ENCODE measurements at places on chromosomes 4 and X.

DNA sequence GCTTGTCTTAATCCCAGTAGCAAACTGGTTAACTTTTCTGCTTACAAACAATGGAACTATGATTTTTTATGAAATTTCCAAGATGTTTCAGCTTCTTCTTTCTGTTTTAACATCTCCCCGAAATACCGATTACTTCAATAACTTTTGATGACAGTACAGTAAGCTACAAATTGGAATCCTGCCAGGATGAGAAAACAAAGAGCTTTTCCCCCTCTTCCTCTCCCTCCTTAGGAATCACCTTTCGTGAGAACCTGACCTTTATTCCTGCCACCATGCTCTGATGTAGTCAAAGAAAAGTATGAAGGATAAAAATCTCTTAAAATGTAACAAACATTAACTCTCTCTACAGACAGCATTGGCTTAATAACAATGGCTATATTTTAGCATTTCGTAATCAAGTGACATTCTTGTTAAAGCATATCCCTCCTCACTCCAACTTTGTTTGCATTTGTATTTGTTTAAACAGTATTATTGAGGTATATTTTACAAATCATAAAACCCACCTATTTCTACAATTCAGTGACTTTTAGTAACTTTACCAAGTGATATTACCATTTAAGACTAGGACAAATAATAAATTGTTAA is 148.7 kb upstream of the NAP1L5 start:
- no peak for DNase-seq

DNA sequence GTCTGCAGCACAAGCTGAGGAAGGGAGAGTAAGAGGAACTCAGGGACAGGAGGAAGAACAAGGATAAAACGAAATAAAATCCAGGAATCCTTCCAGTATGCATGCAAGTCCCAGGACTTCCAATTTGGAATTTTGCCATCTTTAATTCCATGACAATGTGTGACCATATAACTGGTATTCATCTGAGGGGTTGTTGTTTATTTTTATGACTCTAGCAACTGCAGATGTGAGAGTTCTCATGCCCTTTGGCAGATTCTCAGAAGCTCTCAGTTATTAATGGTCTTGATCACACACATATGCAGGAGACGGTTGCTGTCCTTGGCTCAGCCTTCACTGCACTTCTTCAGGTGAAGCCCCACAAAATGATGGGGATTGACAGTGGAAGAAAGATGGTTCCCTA is 148.2 kb downstream of the SMIM20 start:
- DNase-seq, result no peak

DNA sequence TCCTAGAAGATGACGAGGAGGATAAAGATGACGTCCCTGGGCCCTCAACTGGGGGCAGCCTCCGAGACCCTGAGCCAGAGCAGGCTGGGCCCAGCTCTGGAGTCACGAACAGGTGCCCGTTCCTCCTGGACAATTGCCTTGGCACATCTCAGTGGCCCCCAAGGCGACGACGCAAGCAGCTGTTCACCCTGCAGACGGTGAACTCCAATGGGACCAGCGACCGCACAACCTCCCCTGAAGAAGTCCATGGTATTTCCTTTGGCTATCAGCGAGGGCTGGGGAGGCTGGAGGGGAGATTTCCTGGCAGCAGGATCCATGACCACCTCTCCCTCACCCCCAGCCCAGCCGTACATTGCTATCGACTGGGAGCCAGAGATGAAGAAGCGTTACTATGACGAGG is 11.9 kb downstream of the USP11 start:
- no peak for DNase-seq

DNA sequence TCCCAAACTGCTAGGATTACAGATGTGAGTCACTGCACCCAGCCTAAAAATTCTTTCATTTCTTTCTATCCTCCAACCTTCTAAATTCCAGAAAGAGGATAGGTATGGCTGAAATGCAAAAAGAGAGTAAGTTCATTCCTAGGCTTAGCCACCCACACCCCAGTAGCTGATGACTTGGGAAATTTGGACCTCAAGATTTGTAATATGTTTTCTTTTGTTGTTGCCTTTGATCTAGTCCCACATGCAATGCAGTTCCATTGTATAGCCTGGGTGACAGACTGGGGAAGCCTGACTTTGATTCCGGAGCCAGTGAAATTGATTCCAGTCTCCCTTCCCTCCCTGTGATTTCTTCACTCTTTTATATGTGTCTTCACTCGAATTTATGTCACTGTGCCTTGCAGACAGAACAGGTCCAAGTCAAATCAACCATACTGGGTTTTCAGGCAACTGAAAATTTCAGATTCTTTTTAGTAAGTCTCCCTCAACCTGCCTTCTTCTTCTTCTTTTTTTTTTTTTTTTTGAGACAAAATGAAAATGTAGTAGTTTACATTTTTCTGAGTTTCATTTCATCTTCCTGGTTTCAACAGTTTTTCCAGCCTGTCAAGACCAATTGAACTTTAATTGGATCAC is 176.2 kb upstream of the RBPJ start:
- no peak for DNase-seq

- DNase-seq, result no peak
These were observed 19.8 kb upstream of the ZXDA start for GRCh38 chrX:57930051-57930450.

GRCh38 chr4:89029591-89029990 is 27.4 kb downstream of the FAM13A start:
- no peak for DNase-seq

DNA sequence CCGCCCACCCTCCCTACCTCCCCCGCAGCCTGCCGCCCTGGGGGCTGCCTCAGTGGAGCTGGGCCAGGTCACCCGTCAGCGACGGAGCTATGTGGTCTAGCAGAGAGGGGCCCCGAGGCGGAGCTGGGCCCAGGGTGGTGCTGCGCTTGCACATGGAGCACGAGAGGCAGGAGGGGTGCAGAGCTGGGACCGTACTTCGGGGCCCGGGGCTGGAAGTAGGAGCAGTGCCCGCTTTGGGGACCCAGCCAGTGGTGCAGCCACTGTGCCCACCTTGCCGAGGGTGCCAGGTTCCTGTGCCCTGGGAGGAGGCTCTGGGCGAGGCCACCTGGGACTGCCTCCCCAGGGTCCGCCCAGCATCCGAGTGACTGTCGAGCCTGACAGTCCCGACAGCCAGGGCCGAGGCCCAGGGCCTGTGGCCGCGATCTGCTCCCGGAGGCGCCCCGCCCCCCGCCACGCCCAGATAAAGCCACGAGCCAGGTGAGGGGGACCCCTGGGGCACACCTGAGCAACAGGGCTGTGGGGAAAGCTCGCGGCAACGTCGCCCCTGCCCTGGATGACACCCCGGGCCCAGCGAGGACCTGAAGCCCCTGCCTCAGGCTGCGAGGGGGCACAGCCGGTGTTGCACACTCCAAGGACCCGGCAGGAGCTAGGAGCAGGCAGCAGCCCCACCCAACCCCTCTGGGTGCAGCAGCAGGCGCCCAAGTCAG is 117.5 kb downstream of the DNAAF6 start:
- DNase-seq, result no peak
